Nephron progenitor cell (in vitro differentiated cells): ENCODE measurements at places on chromosomes 6 and 20.

GRCh38 chr20:1383623-1384404 is 9.0 kb downstream of the FKBP1A start:
- no peak for DNase-seq

DNA sequence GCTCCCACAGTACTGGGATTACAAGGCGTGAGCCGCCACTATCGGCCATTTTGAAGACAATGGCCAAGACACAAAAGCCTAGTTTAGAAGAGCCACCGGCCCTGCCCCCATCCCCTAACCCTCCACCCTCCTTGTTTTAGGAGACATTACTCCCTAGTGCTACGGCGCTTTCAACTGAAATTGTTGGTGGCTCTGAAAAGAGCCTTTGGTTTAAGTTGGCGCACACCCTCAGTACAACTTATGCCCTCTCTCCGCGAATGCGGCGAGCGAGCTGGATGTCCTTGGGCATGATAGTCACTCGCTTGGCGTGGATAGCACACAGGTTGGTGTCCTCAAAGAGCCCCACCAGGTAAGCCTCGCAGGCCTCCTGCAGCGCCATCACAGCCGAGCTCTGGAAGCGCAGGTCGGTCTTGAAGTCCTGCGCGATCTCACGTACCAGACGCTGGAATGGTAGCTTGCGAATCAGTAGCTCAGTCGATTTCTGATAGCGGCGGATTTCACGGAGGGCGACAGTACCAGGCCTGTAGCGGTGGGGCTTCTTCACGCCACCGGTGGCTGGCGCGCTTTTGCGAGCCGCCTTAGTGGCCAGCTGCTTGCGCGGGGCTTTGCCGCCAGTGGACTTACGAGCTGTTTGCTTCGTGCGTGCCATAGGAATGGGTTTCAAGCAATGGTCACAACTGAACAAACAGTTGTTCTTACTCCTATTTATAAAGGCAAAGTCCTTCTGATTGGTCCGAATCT is 114.9 kb upstream of the BTN3A2 start:
- peak; percentile 53 for DNase-seq

DNA sequence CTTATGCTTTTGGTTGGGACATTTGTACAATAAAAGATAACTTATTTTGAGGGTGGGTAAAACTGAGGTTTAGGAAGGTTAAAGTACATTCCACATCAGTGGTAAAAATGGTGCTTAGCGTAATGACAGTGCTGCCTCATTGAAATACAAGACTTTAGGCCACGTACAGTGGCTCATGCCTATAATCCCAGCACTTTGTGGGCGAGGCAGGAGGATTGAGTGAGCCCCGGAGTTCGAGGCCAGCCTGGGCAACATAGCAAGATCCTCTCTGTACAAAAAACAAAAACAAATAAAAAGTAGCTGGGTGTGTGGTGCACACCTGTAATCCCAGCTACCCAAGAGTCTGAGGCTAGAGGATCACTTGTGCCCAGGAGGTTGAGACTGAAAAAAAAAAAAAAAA is 2.3 kb upstream of the KIAA0319 start:
- no peak for DNase-seq

GRCh38 chr20:43389211-43389610 is 68.5 kb upstream of the SRSF6 start:
- no peak for DNase-seq

DNA sequence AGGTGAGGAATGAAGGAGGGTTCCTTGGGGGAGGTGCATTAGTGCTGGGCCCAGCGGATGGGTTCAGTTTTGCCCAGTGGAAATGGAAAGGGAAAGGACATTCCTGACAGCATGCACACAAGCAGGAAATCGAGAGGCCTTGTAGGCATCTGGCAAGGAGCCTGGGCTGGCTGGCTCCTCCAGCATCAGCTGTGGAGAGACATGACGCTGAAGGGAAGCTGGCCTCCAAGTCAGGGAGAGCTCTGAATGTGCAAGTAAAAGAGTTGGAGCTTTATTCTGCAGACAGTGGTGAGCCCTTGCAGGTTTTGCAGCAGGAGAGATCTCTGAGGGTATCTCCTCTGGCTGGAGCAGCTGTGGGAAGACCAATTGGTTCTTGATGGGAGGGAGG is 154.3 kb downstream of the MRPL14 start:
- no peak for DNase-seq

- DNase-seq, result no peak
These were observed 668.0 kb upstream of the FLRT3 start for GRCh38 chr20:15005300-15005986.

DNA sequence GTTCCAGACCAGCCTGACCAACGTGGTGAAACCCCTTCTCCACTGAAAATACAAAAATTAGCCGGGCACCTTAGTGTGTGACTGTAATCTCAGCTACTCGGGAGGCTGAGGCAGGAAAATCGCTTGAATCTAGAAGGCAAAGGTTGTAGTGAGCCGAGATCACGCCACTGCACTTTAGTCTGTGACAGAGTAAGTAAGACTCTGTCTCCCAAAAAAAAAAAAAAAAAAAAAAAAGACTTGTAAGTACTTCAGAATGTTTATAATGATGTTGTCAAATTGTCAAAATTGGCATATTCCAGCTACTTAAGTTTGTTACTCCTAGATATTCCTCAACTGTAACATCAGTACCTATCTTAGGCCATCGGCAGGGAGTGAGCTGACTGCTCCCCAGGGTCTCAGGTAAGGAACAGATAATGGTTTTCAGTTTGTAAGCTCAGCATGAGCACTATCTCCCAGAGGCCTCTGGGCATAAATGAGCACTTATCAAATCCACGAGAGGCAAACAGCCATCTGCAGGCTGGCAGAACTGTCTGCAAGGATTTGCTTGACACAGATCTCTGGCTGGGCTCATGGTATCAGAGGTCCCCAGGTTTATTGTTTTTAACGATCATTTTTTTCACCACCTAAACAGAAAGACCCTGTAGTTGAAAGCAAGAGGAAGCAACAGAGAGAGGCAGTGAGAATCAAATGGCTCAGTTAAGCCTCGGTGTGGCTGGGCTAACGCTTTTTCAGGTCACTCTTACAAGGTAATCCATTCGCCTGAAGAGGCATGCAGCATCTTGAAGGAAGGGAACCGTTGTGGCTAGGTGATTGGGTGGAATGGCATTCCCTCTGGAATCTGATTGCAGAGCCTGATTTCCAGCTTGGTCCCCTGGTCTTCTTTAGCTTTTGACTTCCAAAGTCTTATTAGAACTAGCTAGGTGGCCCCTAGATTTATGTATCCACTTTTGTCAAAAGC is 115.9 kb downstream of the LY86 start:
- no peak for DNase-seq

DNA sequence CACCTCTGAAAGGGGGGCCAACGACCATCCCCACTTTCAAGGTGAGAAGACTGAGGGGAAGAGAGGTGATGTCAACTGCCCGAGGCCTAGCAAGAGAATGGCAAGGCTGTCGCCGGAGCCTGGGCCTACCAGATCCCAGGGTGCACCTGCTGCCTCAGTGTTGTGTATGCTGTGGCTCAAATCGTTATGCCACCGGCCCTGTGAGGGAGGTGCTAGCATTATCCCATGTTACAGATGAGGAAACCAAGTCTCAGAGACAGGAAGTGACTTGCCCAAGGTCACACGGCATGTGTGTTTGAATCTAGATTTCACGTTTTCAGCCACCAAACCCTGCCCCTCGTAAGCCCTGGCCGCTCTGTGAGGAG is 152.5 kb downstream of the CEBPB start:
- DNase-seq, result no peak

DNA sequence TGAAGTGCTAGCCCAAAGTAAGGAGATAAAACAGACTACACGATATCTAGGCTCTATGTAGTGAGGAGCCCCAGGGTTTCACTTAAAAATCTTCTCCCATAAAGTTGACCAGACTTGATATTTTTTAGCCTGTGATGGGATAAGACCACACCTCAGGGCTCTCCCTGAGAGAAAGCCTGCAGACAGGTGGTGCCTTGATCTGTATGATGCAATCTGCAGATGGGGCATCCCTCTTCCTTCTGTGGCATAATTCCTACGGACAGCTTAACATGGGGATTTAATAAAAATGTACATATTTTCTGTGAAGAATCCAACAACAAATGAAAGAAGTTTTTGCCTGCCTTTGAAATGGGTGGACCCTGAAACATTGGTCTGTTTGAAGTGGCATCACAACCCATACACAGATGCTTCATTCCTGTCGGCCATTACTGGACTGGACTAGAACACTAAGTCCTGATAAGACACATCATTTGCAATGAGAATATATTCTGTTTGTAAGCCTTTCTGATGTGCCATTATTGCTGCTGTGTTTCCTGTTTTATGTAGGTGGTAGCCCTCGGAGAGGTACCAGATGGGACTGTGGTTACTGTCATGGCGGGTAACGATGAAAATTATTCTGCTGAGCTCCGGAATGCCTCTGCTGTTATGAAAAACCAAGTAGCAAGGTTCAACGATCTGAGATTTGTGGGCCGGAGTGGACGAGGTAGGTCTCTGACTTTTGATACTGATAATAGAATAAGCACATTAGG is 53.8 kb upstream of the SUPT3H start:
- DNase-seq, result no peak

- no peak for DNase-seq
These were observed 4.6 kb upstream of the EDEM2 start for GRCh38 chr20:35151736-35152135.

- DNase-seq, result no peak
These were observed 3.2 kb downstream of the INSM1 start for GRCh38 chr20:20371083-20371482.

- peak; percentile 73 for DNase-seq
These were observed at the start of gene COL12A1 for GRCh38 chr6:75205776-75206575. Gene COL12A1, minus strand, starts transcription at chr6:75206053. Its CDS starts 3,261 bp downstream, at chr6:75202792.

- no peak for DNase-seq
These were observed 31.8 kb downstream of the ABRACL start for GRCh38 chr6:139060332-139060731.

DNA sequence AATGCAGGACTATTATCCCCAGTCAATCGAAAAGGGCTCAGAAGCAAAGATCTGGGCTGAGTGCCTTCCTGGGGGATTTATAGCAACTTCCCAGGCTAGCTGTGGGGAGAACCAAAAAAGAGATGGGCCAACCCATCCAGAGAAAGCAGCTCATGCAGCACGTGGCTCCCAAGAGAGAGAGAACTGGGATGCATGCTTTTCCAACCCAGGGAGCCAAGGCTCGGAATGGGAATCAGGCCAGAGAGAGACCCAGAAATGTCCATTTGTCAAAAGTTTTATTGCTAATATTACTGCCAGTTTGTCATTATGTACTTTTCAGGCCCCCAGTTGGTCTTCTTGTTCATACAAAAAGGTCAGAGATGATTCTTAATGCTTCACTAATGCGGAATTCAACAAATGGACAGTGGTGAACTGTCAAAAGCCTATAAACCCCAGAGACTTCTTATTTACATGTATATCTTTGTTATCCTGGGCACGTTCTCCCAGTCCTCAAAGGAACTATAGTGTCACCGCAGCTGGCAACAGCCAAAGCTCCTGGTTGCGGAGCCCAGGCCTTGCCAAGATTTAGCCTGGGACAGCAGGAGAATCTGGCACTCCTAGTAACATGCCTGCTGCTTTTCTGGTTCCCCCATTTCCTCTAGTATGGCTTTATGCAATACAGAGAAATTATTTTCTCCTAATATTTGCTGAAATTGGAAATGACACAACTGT is 139.1 kb upstream of the POU3F2 start:
- no peak for DNase-seq

DNA sequence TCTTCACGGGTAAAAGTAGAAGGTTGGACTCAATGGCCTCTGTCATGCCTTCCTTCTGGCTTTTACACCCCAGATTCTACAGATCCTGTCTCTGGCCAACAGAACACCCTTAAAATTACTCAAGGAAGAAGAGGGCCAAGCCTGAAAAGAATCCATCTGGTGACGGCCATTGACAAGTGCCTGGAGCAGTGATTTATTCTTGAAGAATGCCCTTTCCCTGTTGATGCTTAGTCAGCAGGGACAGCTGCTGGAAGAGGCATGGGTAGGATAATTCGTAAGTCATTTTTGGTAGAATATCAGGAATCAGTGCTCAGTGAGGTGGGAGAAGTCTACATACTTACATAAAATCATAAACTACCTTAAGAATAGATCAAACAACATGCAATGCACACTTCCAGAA is 397.9 kb downstream of the SAMD5 start:
- no peak for DNase-seq

DNA sequence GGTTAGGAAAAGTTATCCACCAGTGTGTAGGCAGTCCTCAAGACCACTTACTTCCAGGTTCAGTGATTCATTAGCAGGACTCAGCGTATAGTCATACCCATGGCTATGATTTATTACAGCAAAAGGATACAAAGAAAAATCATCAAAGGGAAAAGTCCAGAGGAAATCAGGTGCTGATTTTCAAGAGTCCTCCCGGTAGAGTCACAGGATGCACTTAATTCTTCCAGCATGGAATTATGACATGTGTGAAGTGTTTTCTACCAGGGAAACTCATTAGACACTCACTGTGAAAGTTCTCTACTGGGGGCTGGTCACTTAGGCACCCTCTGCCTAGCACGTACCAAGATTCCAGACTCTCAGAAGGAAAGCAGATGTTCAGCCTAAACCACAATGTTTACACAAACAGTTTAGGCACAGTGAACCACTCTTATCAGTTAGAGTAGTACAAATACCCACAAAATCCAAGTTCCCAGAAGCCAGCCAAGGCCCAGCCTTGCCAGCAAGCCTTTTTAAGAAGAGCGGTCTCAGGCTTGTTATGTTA is 10.2 kb downstream of the WFDC3 start:
- no peak for DNase-seq

GRCh38 chr20:49882171-49882970 is 33.0 kb downstream of the SPATA2 start:
- DNase-seq, result no peak

GRCh38 chr20:41716436-41716835 is 98.3 kb upstream of the CHD6 start:
- DNase-seq, result no peak

GRCh38 chr6:144899161-144899560 is 614.0 kb downstream of the UTRN start:
- no peak for DNase-seq

GRCh38 chr6:6645261-6645917 is 56.9 kb downstream of the LY86 start:
- no peak for DNase-seq

DNA sequence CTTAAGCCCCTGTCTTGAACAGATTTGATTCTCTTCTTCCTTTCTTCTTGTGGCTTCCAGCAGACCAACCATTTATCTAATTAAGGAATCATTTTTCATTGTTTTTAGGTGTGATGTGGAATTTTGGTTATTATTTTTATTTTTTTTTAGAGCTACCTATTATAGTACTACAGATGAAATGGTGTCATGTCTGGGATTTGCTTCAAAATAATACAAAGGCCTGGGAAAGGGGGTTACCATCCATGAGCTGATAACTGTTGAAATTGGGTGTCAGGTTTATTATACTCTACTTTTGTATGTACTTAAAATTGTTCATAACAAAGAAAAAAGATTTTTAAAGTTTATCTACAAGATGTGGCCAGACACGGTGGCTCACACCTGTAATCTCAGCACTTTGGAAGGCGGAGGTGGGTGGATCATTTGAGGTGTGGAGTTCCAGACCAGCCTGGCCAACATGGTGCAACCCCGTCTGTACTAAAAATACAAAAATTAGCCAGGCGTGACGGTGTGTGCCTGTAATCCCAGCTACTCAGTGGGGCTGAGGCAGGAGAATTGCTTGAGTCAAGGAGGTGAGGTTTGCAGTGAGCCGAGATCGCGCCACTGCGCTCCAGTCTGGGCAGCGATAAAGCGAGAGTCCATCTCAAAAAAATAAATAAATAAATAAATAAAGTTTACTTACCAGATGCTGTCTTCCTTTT is 561 bp downstream of the IL22RA2 start:
- DNase-seq, result no peak
